ENCODE measurements at places on chromosomes 6 and 20.

- DNase-seq: no peak
Observed at GRCh38 chr20:59827138-59828056, 106.0 kb downstream of the SYCP2 start.

GRCh38 chr6:130537447-130537846, 171.6 kb downstream of the TMEM200A start:
- no peak for DNase-seq

DNA sequence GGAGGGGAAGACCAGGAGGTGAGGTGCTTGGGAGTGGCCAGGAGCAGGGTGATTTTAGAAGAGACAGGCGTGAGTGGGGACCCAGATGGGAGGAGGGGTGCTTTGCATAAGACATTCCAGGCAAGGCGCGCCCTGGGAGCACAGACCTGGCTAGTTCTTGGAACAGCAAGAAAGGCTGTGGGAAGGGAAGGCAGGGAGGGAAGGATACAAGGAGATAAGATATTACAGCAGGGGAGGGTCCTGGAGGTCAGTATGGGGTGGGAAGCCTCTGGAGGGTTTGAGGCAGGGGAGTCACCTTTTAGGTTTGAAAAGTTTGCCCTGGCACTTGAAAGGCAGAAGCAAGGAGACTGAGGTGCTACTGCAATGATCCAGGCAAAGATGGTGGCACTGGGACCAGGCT, 111.8 kb downstream of the ZDHHC14 start:
- DNase-seq: no peak

GRCh38 chr6:3891883-3892282, 42.7 kb downstream of the FAM50B start:
- DNase-seq: no peak

- no peak for DNase-seq
Observed at GRCh38 chr6:162184465-162184864, 543.1 kb downstream of the PRKN start.

- no peak for DNase-seq
Observed at GRCh38 chr20:21358737-21359136, 38.6 kb downstream of the NKX2-4 start.

DNA sequence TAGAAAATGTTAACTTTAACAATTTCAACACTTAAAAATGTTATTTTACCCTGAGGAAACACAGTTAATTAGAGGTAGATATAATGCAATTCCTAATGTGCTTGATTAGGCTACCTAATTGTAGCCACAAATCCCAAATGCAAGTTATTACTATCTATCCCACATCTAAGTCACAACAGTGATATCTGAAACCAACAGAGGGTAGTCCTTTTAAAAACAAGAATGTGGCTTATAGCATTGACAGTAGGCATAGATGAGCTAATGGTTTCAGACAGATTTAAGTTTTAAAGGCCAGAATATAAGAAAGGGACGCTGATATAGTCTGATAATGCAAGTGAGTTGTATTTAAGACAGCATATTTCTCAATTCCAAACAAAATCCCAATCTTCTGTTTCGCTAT, 23.0 kb downstream of the PLN start:
- no peak for DNase-seq

GRCh38 chr6:99016355-99016754, 68.6 kb upstream of the FBXL4 start:
- no peak for DNase-seq

- no peak for DNase-seq
Observed at GRCh38 chr6:34705241-34705640, 8.7 kb upstream of the ILRUN start.

GRCh38 chr6:81808851-81809570, 56.5 kb upstream of the TENT5A start:
- DNase-seq: no peak

DNA sequence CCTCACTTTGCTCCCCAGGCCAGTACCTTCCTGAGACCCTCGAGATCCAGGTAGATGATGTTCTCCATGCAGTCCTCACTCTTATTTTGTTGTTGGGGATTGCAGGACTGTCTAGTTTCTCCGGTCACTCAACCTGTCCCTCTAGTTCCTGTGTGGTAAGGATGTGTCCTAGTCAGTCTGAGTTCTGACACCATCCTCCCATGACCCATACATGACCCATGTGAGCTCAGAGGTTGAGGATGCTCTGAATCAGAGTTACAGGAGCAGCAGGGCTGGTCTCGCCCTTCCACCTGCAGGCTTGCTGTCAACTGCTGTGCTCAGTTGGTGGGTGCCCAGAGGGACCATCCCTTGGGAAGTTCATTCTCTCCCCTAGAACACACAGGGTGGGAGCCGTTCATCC, 11.9 kb upstream of the CST8 start:
- DNase-seq: no peak

DNA sequence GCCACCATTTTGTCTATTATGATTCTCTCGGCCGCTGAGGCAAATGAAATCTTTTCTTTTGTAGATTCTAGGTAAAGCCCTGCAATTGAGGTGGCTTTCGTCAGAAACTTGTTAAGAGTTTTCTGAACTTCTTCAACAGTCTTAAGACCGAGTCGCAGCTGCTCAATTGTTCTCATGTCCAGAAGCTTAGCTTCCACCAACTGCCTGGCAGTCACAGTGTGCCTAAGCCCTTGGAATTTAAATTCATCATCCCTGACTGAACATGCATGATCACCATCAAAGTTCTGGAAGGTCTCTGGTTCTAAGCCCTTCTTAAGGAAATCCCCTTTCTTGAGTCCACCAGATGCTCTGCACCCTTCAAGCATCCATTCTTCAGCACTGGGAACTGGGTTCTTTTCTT, 25.7 kb downstream of the DST start:
- no peak for DNase-seq

DNA sequence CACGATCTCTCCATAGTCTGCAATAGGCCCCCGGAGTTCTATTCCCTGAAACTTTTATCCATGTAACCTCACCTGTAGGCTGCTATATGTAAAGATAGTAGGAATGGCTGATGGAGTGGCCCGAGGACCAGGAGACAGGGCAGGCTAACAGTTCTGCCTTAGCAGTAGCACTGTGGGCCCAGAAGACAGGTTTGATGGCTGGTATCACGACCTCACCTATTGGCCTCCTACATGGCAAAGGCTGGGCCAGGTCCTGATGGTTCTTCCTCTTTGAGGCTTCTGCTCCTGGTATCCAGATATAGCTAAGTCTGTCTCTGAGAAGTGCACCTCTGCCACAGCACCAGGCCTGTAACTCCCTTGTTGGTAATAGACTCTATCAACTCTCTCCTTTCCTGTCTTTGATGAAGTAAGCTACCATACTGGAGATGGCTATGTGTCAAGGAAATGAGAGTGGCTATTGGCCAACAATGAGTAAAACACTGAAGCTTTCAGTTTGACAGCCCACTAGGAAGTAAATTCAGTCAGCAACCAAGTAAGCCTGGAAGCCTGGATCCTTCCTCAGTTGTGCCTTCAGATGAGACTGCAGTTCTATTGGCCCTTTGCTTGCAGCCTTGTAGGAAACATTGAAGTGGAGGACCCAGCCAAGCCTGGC, 5.7 kb downstream of the SPEF1 start:
- DNase-seq: no peak

DNA sequence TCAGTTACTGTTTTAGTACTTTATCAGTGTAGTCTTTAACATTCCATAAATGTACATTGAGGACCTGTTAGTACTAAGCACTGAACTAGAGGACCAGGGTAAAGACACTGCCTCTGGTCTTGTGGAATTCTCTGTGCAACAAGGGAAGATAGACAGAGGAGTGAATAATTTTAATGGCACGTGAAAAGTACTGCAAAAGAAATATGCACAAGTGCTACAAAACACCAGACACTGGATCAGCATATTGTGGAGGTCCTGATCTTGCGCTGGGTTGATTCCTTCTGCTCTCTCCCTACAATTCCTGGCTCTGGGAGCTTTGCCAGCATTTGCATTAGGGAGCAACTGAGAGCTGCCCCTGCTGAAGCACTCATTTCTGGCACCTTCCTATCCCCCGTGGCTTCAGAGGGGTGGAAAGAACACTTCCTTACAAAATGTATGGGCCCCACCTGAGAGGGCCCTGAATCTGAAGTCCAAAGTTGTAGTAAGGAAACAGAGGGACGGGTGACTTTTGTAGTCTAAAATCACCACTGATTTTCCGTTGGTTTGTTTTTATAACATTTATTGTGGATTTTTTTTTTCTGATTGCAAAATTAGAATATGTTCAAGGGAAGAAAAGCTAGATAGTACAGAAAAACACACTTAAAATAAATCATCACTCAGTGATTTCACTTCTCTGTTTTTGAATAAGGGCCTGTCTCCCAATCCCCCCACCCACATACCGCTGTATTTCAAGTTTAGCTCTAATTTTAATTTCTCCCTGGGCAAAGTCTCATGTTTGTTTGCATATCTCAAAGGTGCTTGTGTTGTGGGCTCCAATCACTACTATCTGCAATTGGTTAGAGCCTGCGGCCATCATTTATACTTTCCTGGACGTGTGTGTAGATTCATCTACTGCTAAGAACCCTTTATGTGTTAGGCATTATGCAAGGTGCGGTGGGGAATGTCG, 4.9 kb downstream of the PKIG start:
- peak; percentile 55 for DNase-seq

DNA sequence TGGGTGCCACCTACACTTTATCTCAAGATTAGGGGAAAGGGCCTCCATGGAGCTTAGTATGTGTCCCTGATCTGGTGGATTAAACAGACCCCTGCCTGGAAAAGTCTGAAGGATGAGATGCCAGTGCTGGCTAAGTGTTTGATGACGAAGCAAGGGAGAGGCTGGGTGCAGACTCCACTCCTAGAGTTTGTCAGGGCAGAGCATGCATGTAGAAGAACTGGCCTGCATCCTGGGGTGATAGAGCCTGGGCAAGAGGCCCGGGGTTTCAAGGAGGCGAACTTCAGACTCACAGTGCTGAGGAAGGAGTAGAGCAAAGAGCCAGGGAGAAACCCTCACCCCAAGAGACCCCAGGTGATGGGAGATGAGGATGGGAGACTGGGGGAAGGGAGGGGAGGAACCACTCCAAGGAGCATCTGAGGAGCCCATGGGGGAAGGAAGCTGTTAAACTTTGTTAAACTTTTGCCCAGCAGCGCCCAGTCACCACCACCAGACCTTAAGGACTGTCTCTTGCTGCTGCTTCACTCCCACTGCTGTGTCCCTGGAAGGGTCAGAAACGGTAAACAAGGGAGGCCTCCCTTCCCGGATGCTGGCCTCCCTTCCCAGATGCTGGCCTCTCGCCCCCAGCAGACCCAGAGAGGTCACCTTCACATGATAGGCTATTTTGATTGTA, 61.6 kb downstream of the RPRD1B start:
- DNase-seq: no peak

DNA sequence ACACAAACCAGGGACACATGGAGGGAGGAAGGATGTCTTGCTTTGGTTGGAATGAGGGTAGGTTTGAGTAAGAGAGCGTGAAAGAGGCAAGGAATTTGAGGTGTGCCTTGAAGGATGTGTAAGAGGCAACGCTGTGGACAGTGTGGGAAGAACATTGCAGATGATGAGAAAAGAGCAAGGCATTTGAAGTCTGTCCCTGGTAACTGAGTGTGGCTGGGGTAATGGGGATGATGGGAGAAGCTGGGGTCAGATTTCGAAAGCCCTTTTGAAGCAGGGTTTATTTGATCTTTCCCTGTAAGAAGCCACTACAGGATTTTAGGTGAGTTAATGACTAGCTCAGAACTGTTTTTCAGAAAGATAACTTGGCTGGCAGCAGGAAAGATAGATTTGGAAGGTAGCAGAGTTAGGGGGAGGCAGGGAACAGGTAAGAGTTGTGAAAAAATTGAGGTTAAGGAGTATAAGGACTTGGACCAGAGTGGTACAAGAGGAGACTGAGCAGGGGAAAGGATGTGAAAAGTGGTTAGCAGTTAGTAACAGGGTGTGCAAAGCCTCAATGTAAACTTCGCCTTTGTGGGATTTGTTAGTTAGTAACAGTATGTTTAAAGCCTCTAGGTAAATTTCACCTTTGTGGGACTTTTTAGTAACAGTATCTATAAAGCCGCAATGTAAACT, 17.7 kb downstream of the UTRN start:
- DNase-seq: no peak

DNA sequence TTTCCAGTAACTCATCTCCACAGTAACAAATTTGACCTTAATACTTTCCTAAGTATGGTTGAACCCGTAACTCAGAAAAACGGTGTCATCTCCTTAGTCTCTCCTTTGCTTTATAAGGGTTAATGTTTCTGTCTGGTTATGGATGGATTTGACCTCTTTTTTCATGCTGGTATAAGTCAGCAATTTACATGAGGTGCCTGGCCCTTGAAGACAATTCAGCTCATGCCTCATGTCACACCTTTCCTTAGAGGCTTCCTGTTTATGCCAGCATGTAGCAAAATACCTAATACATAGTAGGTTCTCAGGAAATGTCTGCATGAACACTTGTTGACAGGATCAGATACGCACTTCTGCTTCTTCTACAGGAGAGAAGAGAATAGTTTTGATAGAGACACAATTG, 37.7 kb upstream of the C20orf144 start:
- no peak for DNase-seq

DNA sequence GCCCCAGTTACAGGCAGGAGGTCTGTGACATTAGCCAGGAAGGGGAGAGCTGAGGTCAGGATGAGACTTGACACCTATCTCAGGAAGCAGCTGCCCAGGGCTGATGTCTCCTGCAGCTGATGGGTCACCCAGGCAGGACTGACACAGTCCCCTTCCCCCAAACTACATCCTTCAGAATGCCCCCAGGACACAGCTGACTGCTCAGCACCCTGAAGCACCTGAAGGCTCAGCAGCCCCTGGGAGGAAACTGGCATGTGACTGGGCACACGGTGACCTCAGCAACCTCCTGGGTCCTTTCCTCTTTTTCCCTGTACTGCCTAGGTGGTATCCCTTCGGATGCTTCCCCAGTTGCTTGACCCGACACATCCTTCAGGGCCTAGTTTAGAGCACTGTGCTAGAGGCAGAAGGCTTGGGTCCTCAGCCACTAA, 1.9 kb downstream of the SDC4 start:
- DNase-seq: no peak

DNA sequence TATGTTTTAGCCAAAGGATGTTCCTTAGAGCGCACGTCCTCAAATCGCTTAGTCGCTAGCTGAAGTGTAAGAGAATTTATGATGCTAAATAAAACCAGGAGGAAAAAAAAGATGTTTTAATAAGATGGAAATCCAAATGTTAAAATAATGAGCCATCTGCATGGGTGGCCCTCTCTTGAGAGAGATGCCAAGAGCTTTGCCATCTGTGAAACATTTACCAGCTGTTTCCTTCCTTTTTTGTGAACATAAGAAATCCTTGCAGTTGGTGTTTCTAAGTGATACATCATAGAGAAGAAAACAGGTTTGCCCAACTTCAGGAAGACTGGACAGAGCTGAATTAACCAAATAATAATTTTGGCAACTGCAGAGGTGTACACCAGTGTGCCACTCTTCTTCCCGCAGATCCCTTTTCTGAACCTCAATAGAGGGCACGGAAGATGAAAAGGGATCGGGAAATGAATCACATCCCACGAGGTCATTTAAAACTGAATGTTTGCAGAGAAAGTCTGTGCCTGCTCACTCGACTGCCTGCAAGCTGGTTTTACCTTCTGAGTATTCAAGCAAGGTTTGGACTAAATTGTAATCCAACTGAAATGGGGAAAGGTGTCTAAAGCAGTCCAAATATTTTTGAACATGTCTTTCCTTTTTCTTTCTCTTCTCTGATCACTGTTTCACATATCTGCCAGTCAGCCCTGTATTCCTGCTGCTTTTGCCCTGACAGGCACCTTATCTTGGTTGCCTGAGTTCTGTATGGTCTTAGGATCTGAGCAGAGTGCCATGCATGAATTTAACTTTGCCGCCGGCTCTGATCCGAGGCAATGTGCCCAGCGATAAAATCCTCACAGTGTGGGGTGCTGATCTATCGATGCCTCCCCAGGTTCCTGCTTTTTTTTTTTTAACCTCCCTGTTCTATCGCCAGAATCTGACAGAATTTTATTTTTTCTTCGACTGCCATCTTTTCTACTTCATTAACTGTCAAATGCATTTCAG, 35.5 kb upstream of the TSHZ2 start:
- no peak for DNase-seq

Measured in NCI-H2171 treated with DMSO at 0.1 percent for 48 hours (cell line).